ENCODE measurements at places on chromosomes 2 and 18.

DNA sequence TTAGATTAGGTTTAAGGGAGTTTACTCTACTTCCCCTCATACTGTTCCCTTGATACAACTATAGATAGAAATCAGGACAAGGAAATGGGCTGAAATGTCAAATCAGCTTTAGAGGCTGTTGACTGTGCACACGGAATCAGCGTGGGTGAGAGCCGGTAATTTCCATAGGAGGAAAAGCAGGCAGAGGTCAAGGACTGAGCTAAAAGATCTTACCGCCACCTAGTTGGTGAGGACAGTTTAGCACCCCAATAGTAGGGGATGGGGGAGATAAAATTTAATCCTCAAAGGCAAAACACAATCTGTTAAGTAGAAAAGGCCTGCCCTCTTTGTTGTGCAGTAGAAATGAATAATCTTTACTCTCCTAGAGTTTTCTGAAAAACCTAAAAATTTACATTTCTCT, 1154.5 kb upstream of the CHAC2 start:
- DNase-seq: no peak

GRCh38 chr2:175131252-175131651, 36.8 kb downstream of the ATF2 start:
- DNase-seq: no peak

DNA sequence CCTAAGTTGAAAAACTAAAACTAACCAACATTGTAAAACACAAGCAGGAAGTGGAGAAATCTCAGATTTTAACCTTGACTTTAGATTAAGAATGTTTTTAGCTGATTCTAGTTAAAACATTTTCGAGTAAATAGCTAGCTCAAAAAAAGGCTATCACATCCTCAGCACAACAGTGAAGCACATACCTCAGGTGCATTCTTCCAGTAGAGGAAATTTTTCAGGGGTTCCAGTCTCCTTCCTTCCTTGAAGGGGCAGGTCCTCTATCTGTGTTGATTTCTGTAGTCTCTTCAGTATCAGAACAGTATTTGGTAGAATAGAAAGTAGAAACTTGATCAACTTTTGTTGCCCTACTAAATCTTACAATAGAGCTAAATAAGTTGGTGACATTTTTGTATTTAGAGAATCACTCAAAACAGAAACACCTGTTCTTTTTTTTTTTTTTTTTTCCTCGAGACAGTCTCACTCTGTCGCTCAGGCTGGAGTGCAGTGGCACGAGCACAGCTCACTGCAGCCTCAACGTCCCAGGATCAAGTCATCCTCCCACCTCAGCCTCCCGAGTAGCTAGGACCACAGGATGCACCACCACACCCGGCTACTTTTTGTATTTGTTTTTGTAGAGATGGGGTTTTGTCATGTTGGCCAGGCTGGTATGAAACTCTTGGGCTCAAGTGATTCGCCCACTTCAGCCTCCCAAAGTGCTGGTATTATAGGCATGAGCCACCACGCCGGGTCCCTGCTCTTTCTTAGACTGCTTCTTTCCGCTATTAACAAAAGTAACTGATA, 6.9 kb upstream of the GPR155 start:
- no peak for DNase-seq

DNA sequence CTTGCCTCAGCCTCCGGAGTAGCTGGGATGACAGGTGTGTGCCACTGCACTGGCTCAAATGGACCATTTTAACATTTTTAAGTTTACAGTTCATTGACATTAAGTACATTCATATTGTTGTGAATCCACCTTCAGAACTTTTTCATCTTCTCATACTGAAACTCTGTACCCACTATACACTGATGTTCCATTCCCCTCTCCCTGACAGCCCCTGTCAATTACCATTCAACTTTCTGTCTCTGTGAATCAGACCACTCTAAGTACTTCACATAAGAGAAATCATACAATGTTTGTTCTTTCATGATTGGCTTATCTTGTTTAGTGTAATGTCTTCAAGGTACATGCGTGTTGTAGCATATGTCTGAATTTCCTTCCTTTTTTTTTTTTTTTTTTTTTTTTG, 1.9 kb upstream of the KIAA2012 start:
- no peak for DNase-seq

DNA sequence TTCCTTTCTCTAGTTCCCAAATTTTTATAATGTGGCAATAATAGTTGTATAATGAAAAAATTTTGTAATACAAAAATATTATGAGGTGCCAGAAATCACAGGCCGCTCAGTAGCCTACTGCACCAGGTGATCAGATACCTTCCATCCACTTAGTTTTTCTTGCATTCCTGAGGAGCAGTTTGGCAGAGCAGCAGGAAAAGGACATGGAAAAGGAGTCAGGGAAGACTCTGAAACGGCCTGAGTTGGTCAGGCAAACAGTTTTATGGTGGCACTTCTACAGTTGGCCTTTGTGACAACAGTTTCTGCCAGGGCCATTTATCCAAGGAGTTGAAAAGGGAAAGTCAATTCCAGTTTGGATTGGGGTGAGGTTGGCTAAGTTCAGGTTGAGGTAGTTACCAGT, 165.4 kb upstream of the ALPP start:
- DNase-seq: no peak

GRCh38 chr18:27794181-27794926, 382.6 kb downstream of the CDH2 start:
- no peak for DNase-seq

DNA sequence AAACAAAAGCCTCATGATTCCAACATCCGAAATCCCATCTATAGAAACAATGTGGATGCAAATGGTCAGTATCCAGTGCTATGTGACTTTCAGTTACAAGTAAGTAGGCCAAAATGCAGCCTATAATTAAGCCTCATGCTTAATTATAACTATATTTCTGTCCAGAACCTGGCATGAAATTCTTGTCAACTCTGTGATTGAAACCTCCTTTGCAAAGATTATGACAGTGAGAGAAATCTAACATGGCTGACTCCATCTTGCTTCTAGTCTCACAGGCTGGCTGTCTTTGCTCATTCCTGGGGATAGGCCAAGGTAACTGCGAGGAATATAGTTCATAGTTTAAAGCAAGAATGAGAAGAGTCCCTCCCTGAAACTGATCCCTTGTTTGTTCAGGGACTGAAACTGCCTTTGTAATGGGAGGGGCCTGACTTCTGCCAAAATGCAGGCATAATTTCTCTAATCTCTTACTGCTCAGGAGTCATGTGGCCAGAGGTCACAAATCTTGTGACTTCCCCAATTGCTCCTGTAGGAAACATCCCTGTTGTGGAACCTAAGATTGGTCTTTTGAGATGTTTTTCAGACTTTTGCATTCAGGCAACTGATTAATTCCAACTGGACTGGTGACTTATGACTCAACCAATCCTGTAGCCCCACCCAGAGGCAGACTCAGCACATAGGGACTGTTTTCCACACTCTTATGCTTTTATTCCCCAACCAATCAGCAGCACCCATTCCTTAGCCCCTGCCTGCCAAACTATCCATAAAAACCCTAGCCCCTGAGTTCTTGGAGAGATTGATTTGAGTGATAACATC, 84.5 kb upstream of the TLK1 start:
- DNase-seq: no peak

- DNase-seq: no peak
Observed at GRCh38 chr2:61887717-61888266, 664 bp downstream of the CCT4 start.

- DNase-seq: no peak
Observed at GRCh38 chr2:164090533-164090932, 354.7 kb upstream of the FIGN start.

- DNase-seq: no peak
Observed at GRCh38 chr2:212536817-212537725, 1.5 kb downstream of the ERBB4 start.

- no peak for DNase-seq
Observed at GRCh38 chr2:24920809-24921441, 888 bp upstream of the ADCY3 start.

GRCh38 chr2:65834062-65834461, 401.7 kb upstream of the SPRED2 start:
- DNase-seq: no peak

DNA sequence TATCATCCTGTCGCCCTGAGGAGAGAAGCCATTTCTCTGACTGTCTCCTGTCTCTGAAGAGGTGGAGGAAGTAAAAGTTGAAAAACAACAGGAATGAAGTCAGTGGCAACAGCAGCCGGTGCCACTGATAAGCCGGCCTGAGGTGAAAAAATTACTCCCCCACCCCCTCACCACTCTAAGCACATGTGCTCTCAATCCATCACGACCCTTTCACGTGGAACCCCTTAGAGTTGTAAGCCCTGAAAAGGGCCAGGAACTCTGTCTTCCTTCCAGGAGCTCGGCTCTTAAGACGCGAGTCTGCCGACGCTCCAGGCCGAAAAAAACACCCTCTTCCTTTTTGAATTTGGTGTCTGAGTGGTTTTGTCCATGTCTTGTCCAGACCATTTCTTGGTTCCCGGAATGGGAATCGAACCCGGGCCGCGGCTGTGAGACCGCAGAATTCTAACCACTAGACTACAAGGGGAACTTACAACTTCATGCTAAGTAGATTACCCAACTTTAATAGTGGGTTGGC, 40.7 kb upstream of the TRIM43 start:
- DNase-seq: no peak

- DNase-seq: no peak
Observed at GRCh38 chr2:43402002-43402401, 175.6 kb upstream of the ZFP36L2 start.

GRCh38 chr18:79519751-79520477, 124.2 kb downstream of the NFATC1 start:
- no peak for DNase-seq

GRCh38 chr2:55035716-55036115, 14.5 kb downstream of the RTN4 start:
- DNase-seq: no peak
